ENCODE measurements at places on chromosomes 5 and 9.

DNA sequence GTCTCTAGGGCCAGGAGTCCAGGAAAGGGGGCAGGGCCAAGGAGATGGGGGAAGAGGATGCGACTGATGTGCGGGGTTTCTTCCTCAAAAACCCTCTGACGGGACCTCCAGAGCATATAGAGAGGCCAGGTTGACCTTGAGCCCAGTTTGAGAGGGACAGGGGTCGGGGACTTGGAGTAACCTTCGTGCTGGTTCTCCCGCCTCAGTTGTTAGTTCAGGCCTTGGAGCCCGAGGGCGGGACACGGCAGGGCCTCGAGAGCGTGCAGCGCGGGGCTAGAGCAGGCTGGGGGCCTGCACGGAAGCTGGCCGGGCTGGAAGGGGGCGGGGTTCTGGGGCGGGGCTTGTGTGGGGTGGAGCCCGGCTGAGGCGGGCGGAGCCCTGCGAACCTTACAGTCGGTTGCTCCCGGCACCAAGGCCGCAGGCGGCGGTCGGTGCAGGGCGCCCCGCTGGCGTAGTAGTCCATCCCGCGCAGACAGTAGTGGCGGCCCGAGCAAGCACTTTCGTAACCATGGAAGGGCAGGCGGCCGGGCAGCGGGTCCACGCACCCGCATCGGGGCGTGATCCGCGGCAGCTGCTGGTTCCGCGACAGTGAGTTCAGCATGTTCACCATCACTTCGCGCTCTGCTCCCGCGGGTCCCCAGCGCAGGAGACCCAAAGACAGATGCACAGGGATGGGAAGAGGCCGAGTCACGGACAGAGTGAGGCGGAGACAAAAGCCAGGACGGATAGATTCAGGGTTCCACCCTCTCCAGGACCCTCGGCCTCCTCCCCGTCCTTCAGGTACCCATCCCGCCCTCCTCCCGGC lies 4.0 kb upstream of the MYORG start:
- DNase-seq: peak; percentile 79

GRCh38 chr5:180396926-180397325 lies 43.8 kb upstream of the GFPT2 start:
- no peak for DNase-seq

GRCh38 chr5:83653669-83654068 lies 67.0 kb downstream of the HAPLN1 start:
- DNase-seq: no peak

DNA sequence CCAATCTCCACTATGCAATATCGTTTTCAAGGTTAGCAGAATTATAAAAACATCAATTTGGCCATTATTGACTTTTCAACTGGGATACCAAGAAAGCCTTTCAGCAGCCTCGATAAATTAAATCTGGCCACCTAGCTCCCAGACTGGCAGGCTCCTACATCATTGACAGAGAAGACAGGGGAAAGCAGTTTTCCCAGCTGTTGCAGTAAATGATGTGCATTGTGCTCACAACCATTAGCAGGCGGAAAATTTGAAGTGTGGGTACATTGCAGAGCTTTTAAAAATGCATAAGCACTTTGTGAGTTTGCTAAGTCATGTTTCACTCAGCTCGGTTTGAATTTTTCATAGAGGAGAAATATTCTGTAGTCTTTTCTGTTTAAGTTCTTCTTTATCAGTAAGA lies 297.9 kb downstream of the KCTD16 start:
- DNase-seq: no peak

GRCh38 chr5:56050551-56051255 lies 55.9 kb upstream of the IL6ST start:
- no peak for DNase-seq

DNA sequence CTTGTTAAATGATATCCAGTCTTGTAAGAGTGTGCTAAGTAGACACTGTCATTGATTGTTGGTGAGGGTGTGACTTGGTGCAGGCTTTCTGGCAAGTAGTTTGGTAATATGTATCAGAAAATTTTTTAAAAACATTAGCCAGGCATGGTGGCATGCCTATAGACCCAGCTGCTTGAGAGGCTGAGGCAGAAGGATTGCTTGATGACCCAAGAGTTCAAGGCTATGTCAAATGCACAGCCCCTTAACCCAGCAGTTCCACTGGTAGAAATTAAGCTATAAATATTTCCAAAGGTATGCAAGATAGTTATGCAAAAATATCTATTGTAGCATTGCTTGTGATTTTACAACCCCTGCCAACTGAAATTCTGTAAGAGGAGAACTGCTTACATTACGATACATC lies 24.2 kb downstream of the ZBTB43 start:
- no peak for DNase-seq

GRCh38 chr9:112858625-112859147 lies 32.0 kb downstream of the SLC46A2 start:
- DNase-seq: no peak
